Activated T-helper 1 cell treated with anti-CD3 and anti-CD28 coated beads, Interleukin-2, amount 50 U/mL, for 16 hours (primary cell): ENCODE measurements at places on chromosomes 7 and 10.

DNA sequence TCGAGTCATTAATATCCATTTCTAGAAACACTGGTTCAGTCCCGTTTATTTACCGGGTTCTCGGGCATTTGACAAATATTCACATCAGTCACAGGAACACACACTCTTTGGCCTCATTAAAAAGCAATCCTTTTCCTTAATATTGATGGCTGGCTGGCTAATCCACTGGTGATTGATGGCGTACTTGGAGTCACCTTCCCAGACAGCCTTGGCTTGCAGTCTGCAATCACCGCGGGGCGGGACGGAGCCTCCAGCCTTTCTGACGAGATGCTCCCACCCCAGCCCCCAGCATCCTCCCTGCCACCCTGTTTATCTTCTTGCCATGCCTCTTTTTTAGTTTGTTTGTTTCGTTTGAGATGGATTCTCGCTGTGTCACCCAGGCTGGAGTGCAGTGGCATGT lies 36.6 kb downstream of the SRRM3 start:
- DNase-seq = no peak

- DNase-seq = no peak
Measured at GRCh38 chr10:3772361-3773171, 12.4 kb downstream of the KLF6 start.

DNA sequence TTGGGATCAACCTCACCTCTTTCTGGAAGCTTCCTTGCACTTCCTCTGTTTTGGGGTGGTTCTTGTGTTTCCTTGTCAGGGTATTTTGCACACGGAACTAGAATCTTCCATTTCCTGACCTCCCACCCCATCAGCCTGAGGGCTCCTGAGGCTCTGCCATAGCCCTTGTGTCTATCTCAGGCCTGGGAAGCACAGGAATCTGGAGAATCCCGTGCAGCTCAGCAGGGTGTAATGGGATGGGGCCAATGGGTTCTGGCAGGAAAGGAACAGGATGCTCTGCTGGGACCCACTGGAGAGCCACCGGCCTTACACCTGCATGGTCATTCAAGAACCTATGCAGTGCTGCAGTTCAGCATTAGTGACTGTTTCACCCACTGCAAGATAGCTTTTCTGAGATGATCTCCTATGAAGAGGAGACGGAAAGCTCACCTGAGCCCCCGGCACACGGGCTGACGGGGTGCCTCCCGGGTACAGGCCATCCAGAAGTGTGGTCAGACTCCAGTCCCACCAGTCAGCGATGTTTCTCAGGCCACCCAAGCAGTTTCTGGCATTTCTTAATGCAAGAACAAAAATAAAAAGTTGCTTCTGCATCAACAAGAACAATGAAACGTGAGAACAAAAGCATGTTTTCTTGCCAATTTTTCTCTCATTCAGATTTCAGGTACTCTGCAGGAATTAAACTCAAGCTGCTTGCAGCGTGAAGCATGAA lies 133.2 kb downstream of the PKD1L1 start:
- no peak for DNase-seq

DNA sequence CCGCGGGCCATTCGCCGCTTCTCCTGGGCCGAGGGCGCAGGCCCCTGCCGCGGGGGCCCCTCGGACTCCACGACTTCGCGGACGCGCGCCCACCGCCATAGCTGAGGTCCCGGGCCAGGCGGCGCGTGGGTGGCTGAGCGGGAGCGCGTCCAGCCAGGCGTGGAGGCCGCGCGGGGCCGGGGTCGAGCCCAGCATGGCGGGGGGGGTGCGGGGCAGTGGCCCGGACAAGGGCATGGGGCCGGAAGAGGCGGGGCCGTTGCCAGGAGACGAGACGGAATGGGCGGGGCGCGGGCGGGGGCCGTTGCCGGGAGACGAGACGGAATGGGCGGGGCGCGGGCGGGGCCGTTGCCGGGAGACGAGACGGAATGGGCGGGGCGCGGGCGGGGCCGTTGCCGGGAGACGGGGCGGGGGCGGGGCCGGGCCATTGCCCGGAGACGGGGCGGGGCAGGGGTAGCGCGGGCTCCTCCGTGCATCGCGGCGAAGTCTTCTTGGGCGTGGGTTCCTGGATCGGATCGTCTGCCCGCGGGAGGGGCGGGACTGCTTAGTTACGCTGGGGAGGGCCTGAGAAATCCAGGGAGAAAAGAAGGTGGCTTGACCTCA lies 14.8 kb downstream of the ADAM8 start:
- peak; percentile 73 for DNase-seq

DNA sequence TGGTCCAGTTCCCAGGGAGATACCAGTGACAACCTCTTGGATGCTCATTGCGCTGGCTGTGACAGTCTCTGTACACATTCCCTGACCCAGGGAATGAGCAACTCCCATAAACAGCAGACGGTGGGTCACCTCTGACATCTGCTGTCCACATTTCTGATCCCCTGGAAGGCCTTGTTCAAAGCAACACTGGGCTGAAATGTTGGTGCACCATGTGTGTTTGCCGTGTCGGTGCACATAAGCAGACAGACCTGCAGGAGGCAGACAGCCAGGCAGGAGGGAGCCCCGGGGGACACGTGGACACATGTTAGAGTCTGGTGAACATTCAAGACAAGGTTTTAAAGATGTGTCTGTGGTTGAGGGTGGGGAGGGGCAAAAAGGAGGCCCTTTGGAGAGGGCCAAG lies 254.9 kb downstream of the PLXNA4 start:
- DNase-seq = no peak

- no peak for DNase-seq
Measured at GRCh38 chr10:1452777-1453176, 284.5 kb downstream of the ADARB2 start.
